ENCODE measurements at places on chromosomes 6 and 20. TPM values are rescaled to one million over a fixed set of nuclear protein-coding genes. Genes with fewer than 3 reads are reported as not detected.

PRL gene
- total RNA-seq = not detected

WFDC12 gene
- total RNA-seq = not detected

MEI4 gene
- total RNA-seq = not detected

POPDC3 gene
- total RNA-seq = 5.0 TPM

HLA-DOA gene
- not detected for total RNA-seq
